SK-N-SH treated with all-trans-retinoic acid at 6 μM for 48 hours (cell line): ENCODE measurements at places on chromosomes 7 and 10.
A peak's percentile ranks its signal among the peaks of the same experiment; 100 is the strongest.

DNA sequence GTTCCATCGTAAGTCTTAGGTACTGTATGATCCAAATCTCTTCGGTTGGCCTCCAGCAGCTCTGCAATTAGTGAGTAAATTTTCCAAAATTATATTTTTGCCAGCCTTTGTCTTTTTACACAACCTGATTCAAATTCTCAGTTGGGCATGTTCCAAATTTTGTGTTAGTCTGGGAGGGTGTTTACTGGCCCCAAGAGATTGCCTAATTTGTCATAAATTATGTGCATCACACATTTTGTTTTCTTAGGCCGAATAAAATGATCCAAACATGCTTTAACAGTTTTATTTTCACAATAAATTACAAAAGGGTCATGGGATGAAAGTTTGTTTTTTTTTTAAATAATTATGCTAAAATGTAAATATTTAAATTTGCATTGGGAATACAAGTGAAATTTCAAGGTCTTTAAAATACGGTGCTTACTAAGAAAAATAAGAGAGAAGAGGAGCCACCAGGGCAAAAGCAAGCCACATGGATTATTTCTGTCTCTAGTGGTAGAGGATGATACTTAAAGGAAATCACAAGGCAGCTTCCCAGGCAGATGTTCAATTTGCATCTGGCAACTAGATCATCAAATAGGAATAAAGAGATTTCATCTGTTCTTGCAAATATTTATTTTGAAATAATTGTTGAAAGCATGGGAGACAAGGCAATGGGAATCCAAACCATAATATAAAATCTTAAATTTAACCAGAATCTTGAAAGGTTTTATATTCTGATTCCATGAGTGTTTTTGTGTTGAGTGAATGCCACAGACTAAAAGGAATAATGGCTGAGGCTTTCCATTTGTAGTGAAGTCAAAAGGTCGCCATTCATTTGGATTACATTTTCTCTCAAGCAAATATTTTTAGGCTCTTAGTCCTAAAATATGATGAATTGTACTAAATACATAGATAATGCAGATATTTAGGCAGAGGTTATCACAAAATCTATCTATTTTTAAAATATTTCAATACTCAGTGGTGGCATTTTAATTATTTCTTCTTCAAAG is 111.1 kb downstream of the MDFIC start:
- ATAC-seq = no peak

- ATAC-seq = no peak
Measured at GRCh38 chr10:26448292-26448691, 10.2 kb downstream of the APBB1IP start.

DNA sequence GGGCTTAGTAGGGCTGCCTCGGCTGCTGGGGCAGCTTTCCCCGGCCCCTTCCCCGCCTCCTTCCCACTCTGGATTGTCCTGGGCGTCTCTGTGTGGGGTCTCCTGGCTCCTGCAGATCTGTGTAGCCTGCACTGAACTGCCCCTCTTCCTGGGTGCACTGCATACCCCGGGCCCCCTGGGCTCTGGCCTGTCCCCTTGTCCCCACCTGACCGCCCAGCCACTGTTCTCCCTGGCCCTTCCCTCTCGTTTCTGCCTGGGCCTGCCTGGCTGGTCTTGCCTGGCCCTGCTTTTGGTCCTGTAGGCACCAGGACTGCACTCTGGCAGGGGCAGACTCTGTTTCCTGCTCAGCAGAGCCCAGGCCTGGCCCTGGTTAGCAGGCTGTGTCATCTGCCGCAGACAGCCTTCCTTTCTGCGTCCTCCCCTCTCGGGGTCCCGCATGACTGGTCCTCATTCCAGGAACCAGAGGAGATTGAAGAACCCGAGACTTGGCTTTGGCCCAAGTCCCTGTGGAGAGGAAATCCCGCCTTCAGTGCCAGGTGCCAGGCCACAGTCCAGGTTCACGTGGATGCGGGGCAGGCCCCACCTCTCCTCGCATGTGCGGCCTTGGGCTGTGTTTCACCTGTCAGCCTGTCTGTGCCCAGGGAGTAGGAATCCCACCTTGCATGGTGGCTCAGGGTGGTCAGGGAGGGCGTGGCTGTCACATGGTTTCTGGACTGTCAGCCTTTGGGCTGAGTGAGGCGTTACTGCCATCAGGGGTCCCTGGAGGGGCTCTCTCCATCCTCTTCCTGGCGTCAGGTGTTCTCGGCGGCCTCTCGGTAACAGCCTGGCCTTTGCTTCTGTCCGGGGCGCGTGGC is 9.2 kb downstream of the INPP5A start:
- no peak for ATAC-seq

DNA sequence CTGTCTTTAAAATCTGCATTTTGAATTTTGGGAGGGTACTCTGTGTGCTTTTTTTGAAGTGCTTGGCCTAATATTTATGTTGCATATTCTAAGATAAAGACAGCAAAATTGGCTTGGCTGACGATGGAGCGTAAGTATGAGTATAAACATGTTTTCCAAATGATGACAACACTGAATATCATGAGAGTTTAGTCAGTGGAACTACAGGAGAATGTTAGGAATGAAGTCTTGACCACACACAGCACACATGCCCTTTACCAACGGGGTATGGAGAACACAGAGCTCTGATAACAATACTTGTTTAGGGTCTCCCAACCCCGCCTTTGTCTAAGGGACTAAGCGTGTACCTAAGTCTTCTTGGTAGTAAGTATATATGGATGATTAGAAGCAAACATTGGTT is 253.9 kb upstream of the FZD8 start:
- peak; percentile 84 for ATAC-seq

DNA sequence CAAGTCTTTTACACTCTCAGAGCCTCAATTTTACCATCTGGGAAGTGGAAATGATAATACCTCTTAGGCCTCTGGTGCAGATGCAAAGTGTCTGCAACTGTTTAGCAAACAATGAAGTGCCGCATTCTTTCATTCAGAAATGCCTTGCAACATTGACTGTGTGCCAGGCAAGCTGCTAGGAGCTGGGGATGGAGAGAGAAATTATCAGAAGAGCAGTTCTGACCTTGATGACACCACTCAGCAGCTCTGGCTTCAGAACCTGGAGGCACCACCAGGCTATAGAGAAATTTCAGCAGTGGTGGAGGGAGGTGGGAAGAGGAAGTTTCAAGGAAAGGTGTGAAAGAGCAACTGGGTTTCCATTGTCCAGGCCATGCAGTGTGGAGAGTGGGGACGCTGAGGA is 78.1 kb upstream of the HABP2 start:
- ATAC-seq = peak; percentile 8; the same call in 2 of the 3 replicates

- no peak for ATAC-seq
Measured at GRCh38 chr10:78035437-78035836, 1.8 kb downstream of the RPS24 start.

GRCh38 chr10:87694011-87694794 is 34.5 kb downstream of the PAPSS2 start:
- no peak for ATAC-seq

DNA sequence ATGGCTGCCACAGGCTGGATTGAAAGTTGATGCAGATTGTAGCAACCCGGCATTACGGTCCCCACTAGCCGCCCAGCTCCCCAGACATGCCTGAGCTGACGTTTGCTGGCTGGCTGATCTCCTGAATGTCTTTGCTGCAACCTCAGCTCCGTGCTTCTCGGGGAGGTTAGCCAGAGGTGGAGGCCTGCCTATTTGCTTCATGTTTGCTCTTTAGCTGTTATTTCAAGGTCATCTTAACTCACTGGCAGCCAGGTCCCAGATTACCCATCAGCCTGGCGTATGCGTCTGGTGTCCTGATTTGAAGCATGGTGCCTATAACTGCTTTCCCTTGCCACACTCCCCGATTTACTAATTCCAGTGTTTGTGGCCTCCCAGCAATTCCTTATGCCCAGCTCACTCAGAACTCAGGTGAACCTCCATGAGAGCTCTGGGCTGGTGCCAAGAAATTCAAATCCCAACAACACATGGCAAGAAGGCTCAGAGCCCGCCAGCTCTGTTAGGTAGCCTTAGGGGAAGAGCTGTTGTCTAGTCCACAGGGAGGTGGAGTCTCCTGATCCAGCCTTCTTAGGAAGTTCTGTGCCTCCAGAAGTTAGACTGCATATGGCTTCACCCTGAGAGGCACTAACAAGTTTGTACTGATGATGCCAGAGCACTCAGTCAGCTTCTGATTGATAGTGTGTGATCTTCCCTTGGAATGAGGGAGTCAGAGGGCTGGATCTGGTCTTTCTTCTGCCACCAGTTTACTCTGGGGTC is 69.7 kb upstream of the EXOC4 start:
- no peak for ATAC-seq

DNA sequence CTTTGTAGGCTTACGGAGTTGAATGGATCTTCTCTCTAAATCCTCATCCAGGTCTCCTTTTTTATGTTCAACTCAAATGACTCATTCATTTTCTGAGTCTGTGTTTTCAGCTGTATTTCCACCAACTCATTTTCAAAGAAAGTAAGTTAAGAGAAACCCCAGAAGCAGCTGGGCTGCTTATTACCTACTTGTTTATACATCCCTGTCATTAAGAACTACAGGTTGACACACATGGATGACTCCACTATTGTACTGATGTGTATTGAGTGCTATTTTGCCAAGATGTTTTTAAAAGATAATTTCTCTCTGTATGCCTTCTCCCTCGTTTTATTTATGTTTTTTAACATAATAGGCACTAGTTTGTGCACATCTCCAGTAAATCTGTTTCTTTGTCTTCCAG is 41.9 kb downstream of the DGKI start:
- ATAC-seq = no peak

GRCh38 chr10:123938890-123939289 is 47.3 kb upstream of the CPXM2 start:
- ATAC-seq = no peak

GRCh38 chr10:24900888-24901685 is 51.3 kb downstream of the PRTFDC1 start:
- peak; percentile 53 for ATAC-seq

GRCh38 chr7:97842772-97843345 is 29.3 kb downstream of the ASNS start:
- ATAC-seq = no peak

DNA sequence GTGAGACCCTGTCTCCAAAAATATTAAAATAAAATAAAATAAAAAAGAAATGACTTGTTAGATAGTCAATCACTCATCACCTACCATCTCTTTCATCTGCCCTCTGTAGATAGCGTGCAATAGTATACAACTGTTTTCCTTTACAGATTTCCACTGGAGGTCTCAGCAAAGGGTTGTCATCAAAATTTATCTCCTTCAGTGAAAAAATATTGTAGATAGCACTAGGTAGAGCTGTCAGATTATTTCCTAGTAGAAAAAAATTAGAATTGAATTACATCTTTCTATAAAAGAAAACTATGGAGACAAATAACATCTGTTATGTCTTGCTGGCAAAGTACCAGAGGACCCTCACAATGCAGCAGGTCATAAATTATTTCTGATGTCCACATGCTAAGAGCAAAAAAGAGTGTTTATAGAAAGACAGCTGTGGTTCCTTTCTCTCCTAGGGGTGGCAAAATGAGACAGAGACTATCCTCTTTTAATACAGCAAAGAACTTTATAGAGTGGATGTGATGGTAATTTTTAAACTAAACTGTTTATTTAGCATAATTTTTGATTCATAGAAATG is 16.3 kb upstream of the CYP51A1 start:
- ATAC-seq = no peak

DNA sequence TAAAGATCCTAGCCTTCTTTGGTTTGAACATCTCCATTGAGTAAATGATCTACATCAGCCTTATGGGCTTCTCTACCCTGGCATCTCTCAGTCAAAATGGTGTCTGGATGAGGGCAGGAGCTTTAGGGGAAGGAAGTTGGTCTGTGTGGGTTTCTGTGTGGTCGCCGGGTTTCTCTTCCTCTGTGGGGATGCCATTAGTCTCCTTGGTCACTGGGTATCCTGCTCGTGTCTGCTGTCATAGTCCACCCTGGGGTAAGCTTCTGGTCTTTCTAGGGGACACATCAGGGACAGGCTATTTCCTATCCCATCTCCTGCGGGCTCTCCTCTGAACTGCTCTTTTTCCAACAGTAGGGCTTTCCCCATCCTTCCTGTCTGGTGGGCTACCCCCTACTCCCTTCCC is 150.3 kb upstream of the NPY start:
- ATAC-seq = no peak

GRCh38 chr7:71626206-71626605 is 494.3 kb downstream of the GALNT17 start:
- ATAC-seq = no peak

DNA sequence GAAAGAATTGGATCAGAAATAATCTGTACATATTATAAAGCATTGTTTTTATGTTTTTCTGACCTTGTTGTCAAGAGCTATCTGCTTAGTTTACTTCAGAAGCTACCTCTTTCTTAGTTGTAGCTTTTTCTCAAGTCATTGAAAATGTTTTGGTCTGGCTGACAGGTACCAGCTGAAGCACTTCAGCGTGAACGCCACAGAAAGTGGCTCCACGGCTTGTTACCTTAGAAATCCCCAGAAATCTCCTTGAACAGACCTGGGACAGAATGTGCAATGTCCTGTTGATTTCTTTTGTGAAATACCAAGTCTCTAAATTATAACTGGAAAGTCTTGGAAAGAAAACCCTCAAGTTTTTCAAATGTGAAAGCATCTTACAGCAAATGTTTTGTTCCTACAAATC is 96.8 kb downstream of the ZMYND11 start:
- no peak for ATAC-seq

- no peak for ATAC-seq
Measured at GRCh38 chr10:98314532-98315284, 46.7 kb upstream of the LOXL4 start.

DNA sequence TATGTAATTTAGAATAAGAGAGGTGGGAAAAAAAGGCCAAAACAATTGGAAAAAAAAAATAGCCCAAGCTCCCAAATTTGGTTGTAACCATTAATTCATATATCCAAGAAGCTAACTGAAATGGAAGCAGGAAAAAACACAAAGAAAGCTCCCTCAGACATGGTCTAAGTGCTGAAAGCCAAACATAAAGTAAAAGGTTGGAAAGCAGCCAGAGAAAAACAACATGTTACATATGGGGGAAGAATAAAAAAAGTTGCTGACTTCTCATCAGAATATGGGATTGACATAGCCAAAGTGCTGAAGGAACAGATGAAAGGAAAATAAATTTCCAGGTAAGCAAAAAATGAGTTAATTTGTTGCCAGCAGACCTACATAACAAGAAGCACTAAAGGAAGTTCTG is 40.3 kb downstream of the PDZD8 start:
- ATAC-seq = no peak

- peak; percentile 55; the same call in 2 of the 3 replicates for ATAC-seq
Measured at GRCh38 chr7:113179313-113179712, 61.0 kb upstream of the SMIM30 start.

DNA sequence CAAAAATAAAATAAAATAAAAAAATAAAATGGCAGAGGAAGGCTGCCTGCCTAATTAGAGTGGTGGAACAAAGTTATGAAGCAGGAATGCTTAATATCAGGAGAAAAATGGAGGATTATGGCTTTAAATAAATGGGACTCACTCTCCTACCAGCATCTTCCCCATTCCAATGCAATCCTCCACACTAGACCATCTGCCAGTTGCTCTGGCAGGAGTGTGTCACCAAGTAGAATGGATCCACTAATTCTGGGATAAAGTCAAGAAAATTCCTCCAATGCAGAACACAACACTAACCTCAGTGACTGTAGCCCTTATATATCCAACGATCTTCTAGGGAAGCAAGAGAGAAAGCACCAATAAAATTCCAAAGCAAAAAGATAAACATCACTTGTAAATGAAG is 112.5 kb upstream of the ARID5B start:
- ATAC-seq = no peak
